ENCODE measurements at places on chromosomes 7 and 10.
A peak's percentile ranks its signal among the peaks of the same experiment; 100 is the strongest.

- DNase-seq: no peak
Observed at GRCh38 chr7:22551768-22552513, 52.0 kb upstream of the STEAP1B start.

DNA sequence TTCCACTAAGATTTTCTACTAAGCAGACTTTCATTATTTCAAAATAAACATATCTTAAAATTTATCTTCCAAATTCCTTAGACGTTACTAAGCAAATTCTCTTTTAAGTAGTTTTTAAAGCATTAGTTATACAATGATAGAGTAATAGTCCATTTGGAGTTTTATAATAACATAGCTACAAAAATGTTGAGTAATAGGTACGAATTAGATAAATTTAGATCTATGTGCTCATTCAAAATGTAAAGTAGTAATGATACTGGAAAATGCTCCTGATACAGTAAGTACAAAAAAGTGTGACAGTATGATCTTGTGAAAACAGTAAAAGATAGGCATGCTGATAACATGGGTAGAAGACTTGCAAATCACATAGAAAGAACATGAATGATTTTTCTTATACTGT, 4.5 kb downstream of the DMTF1 start:
- DNase-seq: no peak

GRCh38 chr10:58996063-58996462, 180.4 kb upstream of the PHYHIPL start:
- DNase-seq: no peak

DNA sequence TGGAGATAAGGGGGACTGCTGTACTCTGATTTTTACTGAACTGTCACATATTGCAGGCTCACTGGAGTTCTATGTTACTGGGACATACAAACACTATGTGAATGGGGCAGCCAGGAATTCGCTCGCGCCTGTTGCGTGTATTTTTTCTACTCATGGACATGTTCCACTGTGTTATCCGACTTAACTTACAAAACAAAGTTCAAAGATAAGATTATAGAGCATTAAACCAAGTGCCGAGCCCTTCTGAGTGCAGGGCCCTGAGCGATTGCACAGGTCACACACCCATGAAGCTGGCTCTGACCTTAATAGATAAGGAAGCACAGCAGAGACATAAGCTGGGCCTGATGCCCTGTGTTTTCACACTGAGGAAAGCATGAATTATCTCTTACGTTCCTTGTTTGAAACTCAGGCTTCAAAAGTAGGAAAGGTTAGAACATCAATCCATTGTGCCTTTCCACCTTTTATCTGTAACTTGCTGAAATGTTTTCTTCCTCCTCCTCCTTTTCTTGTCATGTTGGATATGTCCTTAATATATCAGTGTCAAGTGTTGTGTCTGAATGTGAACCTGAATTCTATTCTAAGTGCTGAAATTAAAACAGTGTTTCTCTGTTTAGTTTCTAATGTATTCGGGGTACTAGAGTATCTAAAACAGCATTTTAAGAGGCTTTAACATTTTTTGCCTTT, 273.8 kb downstream of the AUTS2 start:
- no peak for DNase-seq

DNA sequence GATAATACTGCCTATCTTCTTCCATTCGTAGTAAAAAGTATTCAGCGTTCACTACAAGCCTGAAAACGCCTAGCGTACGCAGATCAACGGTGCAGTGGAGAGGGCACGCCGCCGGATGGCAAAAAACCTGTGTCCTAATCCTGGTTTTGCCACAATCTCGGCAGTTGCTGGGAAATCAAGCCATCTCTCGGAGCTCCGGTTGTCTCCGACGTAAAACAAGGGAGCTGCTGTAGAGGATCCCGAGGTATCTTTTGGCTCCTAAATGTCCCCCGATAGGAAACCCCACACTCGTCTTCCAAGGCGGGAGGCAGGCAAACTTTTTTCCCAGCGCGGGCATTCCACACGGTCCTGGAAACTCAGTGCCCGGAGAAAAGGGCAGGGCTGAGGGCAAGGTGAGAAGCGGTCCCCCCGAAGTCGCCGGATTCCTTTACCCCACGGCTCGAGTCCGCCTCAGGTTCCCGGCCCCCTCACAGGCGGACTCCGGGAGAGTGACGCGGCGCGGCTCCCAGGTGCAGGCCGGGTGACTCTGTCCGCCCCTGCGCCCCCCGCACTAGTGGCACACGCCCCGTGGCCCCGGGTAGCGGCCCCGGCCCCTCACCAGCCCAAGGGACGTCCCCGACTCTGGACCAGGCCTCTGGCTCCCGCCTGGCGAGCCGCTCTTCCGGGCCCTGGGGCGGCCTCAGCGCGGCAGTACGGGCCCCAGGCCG, 649 bp downstream of the IDE start:
- DNase-seq: peak; percentile 39

- DNase-seq: no peak
Observed at GRCh38 chr7:158586499-158587161, 993 bp downstream of the PTPRN2 start.

DNA sequence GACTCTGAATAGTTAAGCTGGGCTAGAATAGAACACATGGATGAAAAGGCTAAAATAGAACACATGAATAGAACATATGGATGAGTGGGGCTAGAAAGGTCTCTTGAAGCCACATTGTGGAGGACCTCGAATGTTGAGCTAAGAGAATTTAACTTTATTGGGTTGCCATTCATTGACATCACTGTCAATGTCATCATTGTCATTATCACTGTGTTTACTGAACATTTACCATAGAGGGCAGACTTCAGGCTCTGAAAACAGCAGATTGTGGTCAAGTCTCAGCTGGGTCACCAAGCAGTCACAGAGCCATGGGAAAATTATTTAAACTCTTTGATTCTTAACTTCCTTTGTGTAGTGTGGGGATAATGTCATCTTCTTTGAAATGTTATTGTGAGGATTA, 80.4 kb downstream of the WDFY4 start:
- no peak for DNase-seq

DNA sequence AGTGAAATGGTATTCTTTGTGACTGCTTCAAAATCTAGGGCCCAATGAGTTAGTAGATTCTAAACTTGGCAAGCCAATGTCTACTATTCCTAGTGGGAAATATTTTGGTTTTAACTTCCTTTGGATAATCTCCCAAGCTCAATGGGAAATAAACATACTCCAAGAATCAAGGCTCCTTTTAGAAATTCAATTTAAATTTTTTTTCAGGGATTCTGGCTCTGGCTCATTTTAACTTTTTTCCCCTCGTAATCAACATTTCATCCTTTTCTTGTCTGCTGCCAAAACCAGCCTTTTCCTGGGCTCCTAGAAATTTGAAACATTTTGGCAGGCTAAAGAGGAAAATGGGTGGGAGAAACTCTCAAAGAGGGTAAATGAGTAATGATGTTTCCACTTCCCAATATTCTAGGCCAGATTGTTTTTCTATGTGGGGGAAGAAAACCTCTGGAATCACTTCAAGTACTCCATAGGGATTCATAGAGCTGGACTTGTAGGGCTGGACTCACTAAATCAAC, 85.6 kb upstream of the AGR3 start:
- no peak for DNase-seq

DNA sequence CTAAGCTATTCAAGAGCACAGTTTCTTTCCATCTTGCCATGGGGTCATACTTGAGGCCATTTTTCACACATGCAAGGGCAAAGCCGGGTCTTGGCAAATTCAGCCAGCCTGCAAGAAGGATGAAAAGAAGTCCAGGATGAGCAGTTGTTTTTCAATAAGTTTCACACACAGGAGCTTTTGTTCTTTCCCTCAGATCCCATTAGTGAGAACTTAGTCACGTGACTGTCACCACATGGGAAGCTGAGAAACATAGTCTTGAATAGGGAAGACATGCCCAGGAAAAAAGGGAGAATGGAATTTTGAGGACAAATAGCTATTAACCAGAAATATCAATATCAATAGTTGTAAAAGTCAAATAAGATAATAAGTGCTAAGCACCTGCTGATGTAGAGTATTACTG, 137.7 kb downstream of the AHR start:
- no peak for DNase-seq

DNA sequence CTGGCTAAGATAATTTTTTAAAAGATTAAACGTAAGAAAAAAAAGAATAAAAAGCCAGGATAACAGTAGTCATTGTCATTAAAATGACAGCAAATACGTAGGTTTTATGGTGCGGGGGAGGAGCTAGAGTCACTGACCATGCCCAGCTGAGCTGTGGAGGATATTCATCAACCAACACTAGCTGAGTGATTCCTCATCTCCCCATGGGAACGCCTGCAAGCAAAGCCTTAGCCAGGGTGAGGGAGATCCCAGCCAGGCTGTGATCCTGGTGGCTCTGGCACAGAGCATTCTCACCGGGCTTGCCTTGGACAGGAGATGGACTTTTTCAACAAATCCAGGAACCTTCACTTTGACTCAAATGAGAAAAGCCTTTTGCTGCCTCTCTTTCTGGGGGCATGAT, 94.2 kb downstream of the HIP1 start:
- DNase-seq: no peak

DNA sequence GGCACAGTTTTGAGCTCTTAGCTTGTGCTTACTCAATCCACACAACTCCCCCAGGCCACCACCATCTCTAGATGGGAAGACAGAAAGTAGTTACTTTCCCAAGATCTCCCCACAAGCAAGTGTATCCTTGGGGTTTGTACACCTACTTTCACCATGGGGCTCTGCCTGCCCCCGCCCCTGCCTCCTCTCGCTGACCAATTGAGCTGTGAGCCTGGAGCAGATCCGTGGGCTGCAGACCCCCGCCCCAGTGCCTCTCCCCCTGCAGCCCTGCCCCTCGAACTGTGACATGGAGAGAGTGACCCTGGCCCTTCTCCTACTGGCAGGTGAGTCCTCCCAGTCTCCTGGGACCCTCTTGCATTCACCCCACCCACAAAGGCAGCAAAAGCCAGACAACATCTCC, 2.0 kb downstream of the FXYD4 start:
- DNase-seq: no peak

- no peak for DNase-seq
Observed at GRCh38 chr7:128135159-128135514, 103.9 kb upstream of the LRRC4 start.

DNA sequence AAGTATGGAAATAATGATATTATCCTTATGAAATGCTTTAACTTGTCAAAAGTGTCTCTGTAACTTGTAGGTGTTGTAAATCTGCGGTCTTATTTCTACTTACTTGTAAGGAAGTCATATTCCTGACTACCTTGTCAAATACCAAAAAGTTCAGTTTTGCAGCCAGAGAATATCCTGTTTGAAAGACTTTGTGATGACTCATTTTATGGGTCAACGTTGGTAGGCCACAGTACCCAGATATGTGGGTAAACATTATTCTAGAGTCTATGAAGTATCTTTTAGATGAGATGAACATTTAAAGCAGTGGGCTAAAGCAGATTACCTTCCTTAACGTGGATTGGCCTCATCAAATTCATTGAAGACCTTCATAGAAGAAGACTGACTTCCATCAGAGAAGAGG, 195.3 kb downstream of the PPP1R9A start:
- no peak for DNase-seq

GRCh38 chr10:4130685-4131084, 345.7 kb upstream of the KLF6 start:
- DNase-seq: peak; percentile 59

DNA sequence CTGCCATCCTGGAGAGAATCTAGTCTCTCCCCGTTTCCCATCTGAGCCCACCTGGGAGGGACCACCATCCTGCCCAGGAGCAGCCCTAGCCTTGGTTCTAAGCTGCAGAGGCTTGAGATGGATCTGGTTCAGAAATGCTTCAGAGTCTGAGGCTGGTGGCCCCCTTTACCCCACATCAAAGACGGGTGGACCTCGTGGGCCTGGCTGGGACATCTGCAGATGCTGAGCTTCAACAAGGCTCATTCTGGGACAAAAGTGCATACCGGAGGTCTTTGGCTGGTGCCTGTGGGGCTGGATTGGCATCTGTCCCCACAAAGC, 4.9 kb upstream of the IRF5 start:
- DNase-seq: no peak

DNA sequence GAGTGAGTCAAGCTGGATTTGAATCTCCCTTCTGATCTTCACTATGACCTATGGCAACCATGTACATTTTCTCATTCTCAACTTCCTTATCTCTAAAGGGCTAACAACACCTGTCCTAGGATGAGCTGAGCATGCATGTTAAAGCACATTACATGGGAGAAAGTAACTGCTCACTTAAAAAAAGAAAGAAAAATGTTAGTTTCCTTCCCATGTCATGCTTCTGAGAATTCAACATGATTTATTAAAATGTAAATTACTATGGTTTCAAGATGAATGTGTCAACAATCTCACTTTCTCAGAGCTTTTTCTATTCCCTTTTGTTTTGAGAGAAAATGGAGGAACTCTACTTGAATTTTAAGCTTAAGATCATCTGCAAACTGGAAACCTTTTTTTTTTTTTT, 295.3 kb downstream of the SKIDA1 start:
- no peak for DNase-seq

GRCh38 chr7:44505595-44505994, 15.1 kb upstream of the NUDCD3 start:
- DNase-seq: no peak

GRCh38 chr7:9149499-9150082, 716.2 kb downstream of the NXPH1 start:
- DNase-seq: no peak

- no peak for DNase-seq
Observed at GRCh38 chr7:106820321-106821217, 44.5 kb upstream of the PIK3CG start.

DNA sequence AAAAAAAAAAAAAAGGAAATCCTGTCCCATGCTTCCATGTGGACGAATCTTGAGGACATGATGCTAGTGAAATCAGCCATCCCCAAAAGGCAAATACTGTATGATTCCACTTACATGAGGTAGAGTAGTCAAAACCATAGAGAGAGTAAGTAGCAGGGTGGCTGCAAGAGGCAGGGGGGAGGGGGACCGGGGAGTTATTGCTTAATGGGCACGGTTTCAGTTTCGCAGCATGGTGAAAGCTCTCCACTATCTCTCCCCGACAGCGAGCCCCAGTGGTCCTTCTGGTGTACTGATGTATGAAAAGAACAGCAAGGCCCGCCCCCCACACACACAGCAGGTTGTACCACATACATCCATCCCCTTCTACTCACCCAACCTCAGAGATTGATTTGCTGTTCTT, 32.8 kb downstream of the NOD1 start:
- peak; percentile 81 for DNase-seq

- no peak for DNase-seq
Observed at GRCh38 chr7:101518336-101518735, 110.8 kb downstream of the MYL10 start.

GRCh38 chr7:138370956-138371355, 89.1 kb upstream of the TRIM24 start:
- no peak for DNase-seq

DNA sequence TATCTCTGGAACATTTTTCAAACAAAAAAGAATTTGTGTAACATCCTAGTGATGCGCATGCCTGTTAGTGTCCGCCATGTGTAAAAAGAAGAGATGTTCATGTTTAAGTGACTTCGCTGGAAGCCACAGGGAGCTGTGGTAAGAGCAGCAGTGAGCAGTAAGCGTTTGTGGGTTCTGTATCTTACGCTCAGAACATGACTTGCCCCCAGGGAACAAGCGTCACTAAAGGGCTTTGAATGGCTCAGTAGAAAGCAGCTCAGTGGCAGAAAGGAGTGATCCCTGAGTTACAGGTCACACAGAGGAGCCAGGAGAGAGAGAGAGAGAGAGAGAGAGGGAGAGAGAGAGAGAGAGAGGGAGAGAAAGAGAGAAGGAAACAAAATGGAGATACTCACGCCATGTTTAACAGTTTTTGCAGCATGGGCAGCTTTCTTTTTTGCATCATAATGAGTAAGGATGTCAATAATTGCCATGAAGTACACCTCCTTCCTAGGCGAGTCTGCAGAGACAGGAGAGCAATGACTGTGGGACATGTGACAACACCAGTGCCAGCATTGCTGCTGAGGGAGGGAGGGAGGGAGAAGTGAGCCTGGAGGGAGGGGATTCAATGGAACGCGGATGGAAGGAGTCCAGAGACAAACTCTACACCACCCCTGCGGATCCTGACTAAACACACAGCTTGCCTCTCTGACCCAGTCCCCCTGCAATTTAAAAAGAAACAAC, 174.6 kb downstream of the PIP4K2A start:
- no peak for DNase-seq

Data from CD4-positive, alpha-beta T cell treated with Interleukin-17A for 1 hour (primary cell).